ENCODE measurements at places on chromosomes 1 and 21.

DNA sequence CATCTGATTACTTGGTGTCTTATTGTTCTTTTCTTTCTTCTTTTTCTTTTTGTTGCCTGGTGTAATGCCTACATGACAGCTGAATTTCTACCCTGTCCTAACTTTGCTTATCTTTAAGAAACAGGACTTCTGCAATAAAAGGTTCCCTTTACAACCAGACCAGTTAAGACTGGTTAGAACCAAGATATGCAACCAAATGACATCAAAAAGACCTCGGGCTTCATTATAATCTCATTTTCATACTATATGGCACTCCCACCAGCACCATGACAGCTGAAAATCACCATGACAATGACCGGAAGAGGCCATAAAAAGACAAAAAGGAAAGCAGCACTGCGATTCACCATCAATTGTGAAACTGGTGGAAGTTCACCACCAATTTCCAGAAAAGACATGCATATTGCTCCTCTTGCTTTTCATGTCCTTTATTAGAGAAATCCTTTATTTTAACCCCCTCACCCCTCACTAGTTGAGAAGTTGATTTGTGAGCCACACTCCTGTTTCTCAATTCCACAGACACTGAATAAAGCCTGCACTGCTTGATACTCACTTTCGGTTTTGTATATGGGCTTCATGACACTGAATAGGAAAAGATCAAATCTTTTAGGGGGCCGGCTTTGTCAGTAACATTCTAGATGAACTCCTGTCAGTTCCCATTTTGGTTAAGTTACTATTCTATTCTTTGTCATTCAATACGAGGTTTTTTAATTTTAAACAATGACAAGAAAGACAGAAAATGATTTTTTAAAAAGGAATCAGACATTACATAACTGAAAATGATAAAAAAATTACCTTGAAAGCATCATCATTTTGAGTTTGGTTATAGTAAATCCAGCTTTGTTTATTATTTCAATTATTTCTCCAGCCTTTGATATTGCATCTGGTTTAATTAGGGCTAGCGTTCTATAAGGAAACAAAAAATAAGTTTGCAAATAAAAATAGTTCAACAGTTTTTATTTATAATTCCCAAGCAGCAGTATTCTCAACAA lies 58.1 kb downstream of the NME7 start:
- no peak for DNase-seq

- DNase-seq = peak; percentile 21
Observed at GRCh38 chr1:79711001-79711431, 704.5 kb upstream of the ADGRL4 start.

GRCh38 chr1:212774584-212774983 lies 17.0 kb downstream of the NSL1 start:
- peak; percentile 47 for DNase-seq

- peak; percentile 51 for DNase-seq
Observed at GRCh38 chr1:29043274-29043965, 80.3 kb downstream of the TMEM200B start.

- DNase-seq = no peak
Observed at GRCh38 chr1:221912230-221912629, 170.3 kb upstream of the DUSP10 start.

DNA sequence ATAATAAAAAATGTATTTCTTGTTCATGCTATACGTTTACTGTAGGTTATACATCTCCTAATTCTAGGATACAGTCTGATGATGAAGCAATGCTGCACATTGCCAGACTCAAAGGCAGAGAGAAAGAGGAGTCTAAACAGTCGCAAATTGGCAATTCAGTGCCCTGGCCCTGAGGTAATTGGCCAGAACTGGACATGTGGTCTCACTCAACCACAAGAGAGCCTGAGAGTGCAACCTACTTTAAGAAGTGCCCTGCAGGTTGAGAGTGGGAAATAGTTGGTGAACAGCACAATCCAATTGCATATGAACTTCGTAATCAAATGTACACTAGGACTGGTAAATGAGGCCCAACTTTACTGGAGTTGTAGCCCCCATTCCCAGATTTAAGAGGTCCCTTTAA lies 5.0 kb upstream of the SLC35A3 start:
- DNase-seq = no peak

DNA sequence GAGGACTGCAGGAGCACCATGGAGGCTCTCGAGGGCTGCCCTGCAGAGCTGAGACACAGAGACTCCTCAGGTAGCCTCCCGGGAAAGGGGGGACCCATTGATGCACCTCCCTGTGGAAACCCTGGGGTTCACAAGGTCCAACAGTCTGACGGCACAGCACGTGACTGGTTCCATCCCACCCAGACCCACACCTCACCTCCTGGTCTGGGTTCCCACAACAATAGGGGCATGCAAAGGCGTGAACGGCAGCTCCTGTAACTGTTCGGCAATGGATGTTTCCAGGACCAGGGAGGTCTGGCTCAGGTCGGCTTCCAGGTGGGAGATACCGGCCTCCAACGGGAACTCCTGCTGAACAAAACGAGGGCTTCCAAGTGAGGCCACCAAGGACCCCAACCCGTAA lies 86.8 kb downstream of the NPHP4 start:
- no peak for DNase-seq

DNA sequence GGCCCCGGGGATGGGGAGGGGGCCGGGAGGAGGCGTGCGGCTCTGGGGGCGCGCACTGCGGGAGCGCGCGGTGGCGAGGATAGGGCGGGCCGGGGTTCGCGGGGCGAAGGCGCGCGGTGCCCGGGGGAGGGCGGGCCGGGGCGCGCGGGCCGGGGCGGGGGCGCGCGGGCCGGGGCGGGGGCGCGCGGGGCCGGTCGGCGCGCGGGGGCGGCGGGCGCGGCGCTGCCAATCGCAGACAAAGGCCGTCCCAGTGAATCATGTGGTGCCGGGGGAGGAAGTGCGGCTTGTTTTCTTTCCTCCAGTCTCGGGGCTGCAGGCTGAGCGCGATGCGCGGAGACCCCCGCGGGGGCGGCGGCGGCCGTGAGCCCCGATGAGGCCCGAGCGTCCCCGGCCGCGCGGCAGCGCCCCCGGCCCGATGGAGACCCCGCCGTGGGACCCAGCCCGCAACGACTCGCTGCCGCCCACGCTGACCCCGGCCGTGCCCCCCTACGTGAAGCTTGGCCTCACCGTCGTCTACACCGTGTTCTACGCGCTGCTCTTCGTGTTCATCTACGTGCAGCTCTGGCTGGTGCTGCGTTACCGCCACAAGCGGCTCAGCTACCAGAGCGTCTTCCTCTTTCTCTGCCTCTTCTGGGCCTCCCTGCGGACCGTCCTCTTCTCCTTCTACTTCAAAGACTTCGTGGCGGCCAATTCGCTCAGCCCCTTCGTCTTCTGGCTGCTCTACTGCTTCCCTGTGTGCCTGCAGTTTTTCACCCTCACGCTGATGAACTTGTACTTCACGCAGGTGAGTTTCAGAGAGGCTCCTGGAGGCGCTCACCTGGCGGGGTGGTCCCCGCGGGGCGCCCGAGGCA lies at the start of gene GPR137B:
TSS of gene GPR137B (plus strand) at position 287 of the 851 bp plus-strand sequence. CDS start at position 371, 84 bp downstream.
- peak; percentile 38 for DNase-seq

- no peak for DNase-seq
Observed at GRCh38 chr1:15657021-15657420, 27.1 kb upstream of the PLEKHM2 start.

DNA sequence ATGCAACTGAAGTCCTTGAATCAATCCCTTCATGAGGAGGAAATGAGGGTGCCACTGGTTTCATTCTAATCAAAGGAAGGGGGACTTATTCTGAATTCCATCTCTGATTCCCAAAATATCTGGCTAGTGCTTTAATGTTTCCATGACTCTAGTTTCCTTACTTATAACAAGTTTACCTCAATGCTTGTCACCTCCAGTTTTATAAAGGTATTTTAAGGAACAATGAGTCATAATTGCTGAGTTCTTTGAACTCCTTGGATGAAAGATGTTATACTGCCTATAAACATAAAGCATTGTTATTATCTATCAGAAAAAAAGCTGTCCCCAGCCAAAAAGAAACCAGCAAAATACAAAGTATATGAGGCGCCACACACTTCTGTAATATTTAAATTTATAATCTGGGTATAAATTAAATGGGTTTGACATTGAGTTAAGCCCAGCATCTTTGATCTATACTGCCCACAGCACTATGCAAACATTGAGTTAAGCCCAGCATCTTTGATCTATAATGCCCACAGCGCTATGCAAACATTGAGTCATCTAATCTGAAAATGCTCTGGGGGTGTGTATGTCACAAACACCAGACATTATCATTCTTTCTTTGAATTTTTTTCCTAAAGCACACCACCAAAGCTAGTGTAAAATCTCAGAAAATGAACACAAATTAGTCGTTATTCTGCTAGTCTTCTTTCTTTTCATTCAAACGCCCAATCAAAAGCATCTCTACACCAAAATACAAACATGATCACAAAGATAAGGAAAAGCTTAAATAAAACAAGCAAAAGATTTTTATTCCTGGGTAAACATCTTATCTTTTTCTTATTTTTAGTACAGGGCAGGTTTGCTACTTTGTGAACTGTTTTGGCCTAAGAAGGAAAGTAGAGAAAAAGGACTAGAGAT lies 11.5 kb upstream of the CXADR start:
- DNase-seq = no peak

DNA sequence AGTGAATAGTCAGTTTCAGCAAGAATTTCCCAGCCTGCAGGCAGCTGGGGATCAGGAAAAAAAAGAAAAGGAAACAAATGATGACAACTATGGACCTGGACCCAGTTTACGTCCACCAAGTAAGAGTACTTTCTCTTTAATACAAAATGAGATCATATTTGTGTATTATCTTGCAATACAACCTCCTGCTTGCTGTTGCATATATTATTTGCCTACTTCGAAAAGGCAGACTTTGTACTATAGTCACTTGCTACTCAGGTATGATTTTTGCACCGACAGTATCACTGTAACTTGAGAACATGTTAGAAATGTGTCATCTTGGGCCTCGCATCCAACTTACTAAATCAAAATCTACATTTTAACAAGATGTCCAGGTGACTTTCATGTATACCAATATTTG lies 30.4 kb downstream of the PRRC2C start:
- no peak for DNase-seq

- DNase-seq = no peak
Observed at GRCh38 chr1:216209125-216209524, 214.1 kb downstream of the USH2A start.

GRCh38 chr1:116333171-116334014 lies 39.7 kb upstream of the ATP1A1 start:
- DNase-seq = no peak

DNA sequence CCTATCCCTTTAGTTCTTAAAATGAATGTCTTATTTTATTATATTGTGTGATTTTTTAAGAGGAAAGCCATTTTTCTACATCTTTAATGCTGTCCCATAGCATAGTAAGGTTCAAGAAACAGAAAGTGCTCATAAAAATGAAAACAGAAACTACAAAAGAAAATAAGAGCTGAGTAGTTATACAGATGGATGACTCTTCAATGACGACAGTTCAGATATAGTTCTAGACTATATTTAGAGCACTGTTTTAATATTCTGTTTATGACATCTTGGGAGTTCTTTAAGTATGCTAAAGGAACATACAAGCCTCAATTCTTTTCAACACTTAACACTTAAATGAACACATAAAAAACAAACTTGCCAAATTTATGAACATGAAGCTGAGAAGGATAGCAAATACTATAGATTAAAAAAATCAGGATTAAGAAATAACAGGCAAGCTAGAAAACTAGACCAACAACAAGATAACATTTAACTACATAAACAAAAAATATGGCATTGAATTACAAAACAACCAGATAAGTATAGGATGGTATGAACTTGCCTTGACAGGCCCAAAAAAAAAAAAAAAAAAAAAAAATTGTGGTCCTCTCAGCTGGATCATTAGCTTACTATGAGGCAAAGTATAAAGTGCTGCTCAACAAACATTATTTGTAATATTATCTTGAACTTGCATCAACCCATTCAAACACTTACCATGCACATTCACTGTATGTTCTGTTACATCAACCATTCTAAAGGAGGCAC lies 87.9 kb downstream of the ZZZ3 start:
- DNase-seq = no peak

- peak; percentile 49 for DNase-seq
Observed at GRCh38 chr21:36125512-36126207, 9.2 kb upstream of the CBR3 start.

DNA sequence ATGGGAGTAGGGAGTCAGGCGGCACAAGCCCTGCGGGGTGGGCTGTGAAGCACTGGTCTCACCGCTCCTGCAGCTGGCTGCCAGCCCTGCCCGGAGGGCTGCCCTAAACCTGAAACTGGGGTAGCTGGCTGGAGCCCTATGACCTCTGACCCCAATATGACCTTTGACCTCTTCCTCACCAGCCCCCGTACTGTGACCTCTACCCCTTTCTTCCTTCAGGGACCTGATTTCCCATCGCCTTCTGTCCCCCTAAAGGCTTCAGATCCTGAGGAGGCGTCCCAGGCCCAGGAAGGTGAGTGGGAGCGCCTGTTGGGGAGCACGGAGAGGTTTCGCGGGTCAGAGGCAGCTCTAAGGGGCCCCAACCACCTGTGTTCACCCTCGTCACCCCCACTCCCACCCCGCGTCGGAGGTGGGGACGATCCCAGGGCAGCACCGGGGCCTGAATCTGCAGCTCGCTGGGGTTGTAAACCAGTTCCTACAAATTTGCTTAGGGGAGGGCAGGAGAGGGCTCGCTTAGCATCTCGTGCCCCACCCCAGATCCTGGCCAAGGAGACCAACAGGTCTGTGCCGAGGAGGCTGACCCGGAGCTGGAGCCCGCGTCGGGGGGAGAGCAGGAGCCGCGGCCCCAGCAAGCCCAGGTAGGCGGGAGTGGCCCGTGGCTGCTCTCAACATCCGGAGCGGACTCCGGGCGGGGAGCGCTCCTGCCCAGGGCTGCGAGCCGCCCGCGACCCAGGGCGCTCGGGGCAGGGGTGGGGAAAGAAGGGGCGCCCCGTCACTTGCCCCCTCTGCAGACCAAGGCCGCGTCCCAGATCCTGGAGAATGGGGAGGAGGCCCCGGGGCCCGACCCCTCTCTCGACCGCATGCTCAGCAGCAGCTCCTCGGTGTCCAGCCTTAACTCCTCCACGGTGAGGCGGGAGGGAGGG lies 7.3 kb downstream of the SYTL1 start:
- DNase-seq = no peak

- DNase-seq = no peak
Observed at GRCh38 chr1:208521534-208521933, 277.4 kb upstream of the PLXNA2 start.

DNA sequence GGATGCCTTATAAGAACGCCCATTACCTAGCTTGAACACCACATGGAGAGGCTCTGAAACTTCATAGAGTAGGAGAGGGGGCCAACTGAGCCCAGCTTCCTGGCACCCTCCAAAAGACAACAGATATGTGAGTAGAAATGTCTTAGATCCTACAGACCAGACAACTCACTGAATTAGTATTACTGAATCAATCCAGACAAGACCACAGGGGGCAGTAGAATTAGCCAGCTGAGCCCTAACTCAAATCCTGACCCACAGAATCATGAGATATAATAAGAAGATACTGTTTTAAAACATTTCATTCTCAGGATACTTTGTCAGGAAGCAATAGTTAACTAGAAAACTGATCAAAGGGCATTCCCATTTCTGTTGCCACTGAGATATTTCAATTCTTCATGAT lies 45.8 kb upstream of the C1orf21 start:
- DNase-seq = no peak

DNA sequence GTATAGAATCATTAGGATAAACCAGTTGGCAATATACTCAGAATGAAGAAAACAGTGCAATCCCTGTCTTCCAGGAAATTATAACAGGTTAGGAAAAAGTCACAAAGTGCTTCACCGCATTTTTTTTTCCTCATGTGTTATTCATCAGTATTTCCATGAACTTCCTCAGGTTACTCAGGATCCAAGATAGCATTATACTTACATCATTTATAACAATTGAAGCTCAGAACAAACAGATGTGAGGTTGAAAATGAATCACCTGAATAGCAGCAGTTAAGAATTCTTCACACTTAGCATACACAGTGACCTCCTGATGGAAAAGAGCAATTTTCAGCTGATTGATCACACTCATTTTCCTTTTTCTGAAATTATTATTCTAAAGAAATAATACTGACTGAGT lies 1040.7 kb upstream of the B3GALT2 start:
- DNase-seq = no peak

All from fibroblast of upper back skin (primary cell).